ENCODE measurements at places on chromosomes 2 and 18. TPM values are rescaled to one million over a fixed set of nuclear protein-coding genes. Genes with fewer than 3 reads are reported as not detected.

ARHGEF33 gene
- total RNA-seq = 1.6 TPM

GKN1 gene
- not detected for total RNA-seq

ACADL gene
- 2.0 TPM for total RNA-seq

PROKR1 gene
- not detected for total RNA-seq

DNA sequence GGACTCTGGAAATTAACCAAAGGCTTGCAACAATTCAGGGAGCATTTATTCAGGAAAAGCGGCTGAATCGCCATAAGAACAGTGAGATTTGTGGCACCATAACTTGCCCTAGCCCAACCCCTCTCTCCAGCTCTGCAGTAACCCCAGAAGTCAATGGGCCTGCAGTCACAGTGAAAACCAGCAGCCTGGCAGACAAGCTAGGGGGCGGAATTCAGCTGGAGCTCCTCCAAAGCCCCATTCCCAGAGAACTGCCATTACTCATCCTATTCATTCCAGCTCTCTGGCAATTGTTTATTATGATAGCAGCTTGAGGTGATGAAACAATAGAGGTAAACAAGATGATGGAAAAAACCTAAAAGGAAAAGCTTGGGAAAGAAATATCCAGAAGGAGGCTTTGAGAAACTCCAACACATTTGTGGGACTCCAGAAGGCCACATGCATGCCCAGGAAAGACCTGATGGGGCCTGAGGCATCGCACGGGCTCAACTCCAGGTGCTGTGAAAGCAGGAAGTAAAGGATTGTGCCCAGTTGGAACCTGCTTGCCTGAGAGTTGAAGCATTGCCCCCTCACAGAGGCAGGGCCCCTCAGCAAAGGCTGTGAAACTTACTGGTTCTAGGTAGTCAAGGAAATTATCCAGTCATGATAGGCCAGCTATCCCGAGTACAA, 126.7 kb downstream of the TWIST2 start:
- DNase-seq = peak; percentile 34
- H3K27ac ChIP-seq = peak overlapping the region; percentile 73
- H3K27me3 ChIP-seq = no peaks in the 10 kb centered on the region
- no peaks in the 10 kb centered on the region for H3K36me3 ChIP-seq

DNA sequence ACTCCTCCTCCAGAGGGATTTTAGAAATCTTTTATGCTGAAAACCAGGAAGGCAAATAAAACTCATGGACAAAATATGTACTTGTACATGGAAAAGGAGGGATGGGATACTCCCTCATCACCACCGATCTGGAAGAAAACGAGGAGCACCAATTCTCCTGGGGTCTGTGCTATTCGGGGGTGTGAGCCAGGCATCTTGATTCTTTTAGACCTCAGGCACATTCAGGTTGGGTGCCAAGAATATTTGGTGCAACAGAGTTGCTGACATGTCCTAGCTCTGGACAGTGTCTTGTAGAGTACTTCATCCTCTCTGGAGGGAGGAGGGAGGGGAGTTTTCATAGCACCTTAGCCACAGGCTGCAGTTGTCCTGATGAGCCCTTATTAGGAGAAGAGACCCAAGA, 163.0 kb downstream of the PRKCE start:
- H3K36me3 ChIP-seq = no peaks in the 10 kb centered on the region
- peak overlapping the region; percentile 4 for H3K27ac ChIP-seq
- no peak for DNase-seq

DNA sequence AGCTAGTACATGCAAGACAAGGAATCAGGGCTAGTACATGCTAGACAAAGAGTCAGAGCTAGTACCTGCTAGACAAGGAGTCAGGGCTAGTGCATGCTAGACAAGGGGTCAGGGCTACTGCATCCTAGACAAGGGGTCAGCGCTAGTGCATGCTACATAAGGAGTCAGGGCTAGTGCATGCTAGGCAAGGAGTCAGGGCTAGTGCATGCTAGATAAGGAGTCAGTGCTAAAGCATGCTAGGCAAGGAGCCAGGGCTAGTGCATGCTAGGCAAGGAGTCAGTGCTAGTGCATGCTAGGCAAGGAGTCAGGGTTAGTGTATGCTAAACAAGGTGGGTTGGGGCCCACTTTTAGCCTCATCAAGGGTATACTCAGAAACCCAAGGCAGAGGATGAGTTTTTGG, 90.1 kb upstream of the FAM136A start:
- H3K4me3 ChIP-seq = no peak overlapping the region
- H3K27me3 ChIP-seq = no peaks in the 10 kb centered on the region
- no peak for DNase-seq
- no peak overlapping the region for H3K27ac ChIP-seq
- H3K4me1 ChIP-seq = no peaks in the 10 kb centered on the region

GRCh38 chr2:155633060-155633839, 699.3 kb downstream of the NR4A2 start:
- no peak overlapping the region for H3K4me3 ChIP-seq
- no peaks in the 10 kb centered on the region for H3K27me3 ChIP-seq
- no peak for DNase-seq
- no peaks in the 10 kb centered on the region for H3K4me1 ChIP-seq
